NCI-H524 treated with DMSO at 0.1 percent for 48 hours (cell line): ENCODE measurements at places on chromosomes 7 and 10.

DNA sequence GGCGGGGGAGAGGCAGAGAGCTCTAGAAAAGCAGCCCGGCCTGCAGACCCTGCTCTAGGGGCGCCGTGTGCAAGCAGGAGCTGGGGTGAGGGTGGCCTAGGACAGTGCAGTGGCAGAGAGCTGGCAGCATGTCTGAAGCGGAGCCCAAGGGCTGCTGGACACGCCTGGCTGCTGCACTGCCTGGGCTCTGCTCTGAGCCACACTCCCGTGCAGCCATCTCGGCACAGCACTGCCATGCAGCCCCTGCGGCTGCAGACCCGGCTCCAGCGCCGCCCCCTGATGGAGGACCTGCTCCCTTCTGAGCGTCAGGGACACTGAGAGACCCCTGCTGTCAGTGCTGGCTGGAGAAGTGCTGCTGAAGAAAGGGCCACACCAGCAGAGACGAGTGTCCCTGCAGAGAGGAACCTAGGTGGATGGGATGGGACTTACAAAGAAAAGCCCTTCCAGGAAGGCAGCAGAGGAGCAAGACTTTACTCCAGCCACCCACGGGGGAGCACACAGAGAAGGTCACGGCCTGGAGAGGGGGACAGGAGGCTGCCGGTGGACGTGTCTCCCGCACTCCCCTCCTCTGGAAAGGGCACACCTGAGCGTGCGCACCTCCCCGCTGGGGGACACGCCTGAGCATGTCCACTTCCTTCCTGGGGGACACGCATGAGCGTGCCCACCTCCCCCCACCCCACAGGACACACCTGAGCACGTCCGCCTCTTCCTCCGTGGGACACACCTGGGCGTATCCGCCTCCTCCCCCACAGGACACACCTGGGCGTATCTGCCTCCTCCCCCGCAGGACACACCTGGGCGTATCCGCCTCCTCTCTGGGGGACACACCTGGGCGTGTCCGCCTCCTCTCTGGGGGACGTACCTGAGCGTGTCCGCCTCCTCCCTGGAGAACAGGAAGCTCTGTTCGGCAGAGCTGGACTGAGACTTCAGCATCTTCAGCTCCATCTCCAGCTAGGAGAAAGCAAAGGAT is 252.9 kb downstream of the MAD1L1 start:
- DNase-seq: no peak

- no peak for DNase-seq
Measured at GRCh38 chr10:66167816-66168215, 758.0 kb upstream of the LRRTM3 start.

- no peak for DNase-seq
Measured at GRCh38 chr10:126013489-126014281, 117.3 kb downstream of the FANK1 start.

GRCh38 chr10:76334255-76334654 is 902.8 kb downstream of the LRMDA start:
- DNase-seq: no peak

- DNase-seq: no peak
Measured at GRCh38 chr10:28400176-28400575, 97.3 kb upstream of the MPP7 start.

DNA sequence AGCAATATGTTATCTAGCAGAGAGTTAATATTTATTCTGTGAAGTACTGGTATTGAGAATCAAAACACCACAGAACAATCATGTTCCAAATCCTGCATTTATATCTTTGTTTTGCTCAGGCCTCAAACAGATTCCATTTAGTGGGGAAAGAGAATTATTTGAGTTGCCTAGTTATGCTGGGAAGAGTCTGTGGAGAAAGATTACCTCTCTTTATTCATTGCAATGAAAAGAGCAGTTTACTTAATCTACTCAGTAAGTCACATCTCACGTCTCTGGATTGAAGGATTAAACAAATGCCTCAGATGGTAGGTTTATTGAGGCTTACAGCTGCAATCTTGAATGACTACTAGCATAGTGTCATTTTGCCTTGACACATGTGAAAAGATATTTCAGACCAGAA is 76.4 kb downstream of the RUNDC3B start:
- DNase-seq: no peak

DNA sequence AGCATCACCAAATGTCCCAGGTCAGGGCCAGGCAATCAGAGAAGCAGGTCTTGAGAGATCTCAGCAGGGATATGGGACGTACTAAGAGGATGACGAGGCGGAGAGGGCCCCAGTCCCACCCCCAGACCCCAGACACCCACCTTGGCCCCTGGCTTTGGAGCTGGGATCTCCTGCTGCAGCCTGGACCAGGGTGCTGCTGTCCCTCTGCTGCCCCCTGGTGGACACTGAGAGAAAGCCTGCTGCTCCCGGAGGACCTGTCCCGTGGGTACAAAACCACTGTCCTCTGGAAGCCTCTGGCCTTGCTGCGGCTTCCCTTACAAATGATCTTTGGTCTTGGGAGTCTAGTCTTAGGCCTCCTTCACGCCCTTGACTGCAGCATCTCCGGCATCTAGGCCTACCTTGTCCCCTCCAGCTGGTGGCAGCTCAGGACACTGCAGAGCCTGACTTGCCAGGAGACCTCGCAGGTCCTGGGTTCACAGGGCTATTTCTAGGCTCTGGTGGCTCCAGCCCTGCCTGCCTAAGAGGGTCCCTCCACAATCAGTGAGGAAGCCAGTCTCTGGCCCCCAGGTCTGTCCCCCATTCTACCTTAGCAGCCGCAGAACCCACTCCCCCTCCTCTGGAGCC is 97.1 kb downstream of the RGS10 start:
- DNase-seq: no peak

DNA sequence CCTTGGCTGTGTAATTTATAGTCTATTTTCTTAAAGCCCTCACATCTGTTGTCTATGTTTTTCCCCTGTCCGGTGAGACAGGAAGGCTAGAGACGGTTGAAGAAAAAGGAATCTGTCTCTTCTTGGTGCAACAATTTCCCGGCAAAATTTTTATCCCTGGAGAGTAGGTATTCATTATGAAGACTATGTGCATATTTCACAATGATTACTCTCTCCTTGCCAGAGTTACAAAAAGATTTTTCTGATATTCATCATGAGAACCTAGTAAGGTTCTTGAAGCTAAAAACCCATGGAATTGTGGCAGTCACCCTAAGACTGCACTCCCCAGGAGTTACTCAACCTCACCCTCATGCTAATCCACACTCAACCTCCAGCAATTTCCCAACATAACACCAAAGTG is 55.0 kb upstream of the GHITM start:
- DNase-seq: no peak

GRCh38 chr10:115918812-115919211 is 354.2 kb downstream of the GFRA1 start:
- no peak for DNase-seq
